Hypothalamus (tissue), 51 donors: ENCODE measurements at places on chromosomes 12 and 14.

DNA sequence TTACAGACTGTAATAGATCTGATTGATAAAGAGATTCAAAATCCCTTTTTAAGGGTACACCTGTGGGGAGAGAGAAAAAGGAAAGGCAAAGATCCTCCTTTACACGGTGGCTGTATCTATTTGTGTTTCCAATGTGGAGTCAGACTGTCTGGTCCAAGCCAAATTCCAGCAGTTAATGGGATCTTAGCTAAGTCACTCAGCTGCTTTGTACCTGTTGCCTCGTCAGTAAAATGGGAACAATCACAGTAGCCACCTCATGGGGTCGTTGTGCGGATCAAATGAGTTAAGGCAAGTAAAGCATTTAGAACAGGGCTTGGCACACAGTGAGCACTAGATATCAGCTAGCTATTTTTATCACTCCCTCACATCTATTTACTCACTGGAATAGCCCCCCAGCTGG, 46.9 kb downstream of the EFCAB11 start:
- DNase-seq: no peak

DNA sequence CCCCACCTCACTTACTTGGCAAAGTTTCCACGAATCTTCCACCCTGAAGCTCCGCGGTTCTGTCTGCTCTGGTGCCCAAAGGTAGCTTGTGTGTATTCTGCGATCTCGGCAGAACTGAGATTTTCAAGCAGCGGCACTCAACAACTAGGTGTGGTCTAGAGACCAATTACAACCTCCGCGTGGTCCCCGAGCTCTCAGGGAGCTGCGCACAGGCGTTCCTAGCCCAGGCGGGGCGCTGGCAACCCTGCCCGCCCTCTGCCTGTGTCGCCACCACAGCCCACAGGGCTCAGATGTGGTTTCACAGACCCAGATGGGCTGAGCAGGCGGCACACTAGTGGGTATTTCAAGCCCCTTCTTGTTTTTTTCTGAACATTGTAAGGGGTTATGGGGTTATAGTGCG, 1.5 kb upstream of the DIABLO start:
- no peak for DNase-seq

- no peak for DNase-seq
Measured at GRCh38 chr12:29148911-29149690, at the start of gene FAR2. FAR2 (plus strand) TSS chr12:29149278; CDS start chr12:29270450, 121,172 bp downstream.

- no peak for DNase-seq
Measured at GRCh38 chr12:94263011-94263811, 114.8 kb downstream of the PLXNC1 start.

DNA sequence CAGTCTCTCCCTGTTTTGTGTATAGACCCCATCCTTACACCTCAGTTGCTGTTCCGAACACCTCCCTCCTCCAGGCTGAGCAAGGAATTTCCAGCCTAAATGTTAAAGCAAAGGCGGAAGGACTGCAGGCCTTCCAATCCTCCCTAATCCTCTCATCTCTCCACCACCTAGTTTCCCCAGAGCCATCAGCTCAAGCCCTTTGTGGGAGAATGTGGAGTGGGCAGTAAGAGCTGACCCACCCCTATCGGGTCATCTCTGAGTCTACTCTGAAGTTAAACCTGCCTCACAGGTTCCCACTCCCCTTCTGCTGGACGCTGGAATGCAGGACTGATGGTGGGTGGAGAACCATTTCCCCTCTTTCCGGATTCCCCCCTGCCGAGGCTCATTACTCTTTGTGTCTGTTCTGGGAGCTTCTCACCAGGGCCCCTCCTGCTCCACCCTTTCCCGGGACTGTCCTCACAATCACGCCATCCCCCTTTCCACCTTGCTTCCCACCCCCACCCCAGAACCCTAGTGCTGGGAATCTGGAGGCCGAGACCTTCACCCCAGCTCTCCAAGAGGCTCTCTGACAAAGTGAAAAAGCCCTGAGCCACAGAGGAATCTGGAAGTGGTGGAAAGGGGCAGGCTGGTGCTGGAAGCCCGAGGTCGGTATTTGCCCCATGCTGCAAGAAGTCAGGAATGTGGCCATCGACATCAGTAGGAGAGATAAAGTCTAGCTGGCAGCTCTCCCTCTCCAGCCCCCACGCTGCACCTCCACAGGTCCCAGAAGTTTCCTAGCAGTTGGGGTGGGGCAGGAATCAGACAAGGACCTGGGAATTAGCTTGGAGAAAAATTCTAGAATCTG, 3.3 kb upstream of the KRT18 start:
- no peak for DNase-seq

DNA sequence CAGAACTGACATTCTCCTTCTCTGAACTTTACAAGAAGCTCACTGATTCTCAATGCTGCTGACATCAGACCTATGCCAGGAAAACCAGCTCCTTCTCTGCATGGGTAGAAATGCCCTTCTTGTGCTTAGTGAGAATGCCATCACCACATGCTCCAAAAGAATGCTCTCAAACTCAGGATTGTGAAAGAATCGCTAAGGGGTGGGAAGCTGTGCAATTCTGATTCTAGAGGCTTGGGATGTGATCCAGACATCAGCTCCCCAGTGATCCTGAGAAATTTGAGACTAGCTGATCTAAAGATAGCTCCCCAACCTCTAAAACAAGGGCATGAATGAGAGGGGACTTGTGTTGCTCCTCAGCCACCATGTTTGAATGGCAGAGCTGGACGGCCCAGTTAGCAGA, 113.2 kb downstream of the DPF3 start:
- DNase-seq: no peak
